ENCODE measurements at places on chromosomes 5 and 9. TPM values are rescaled to one million over a fixed set of nuclear protein-coding genes. Genes with fewer than 3 reads are reported as not detected.

The SOX30 gene
- total RNA-seq, result not detected

The TOPORS gene
- 39.4 TPM for total RNA-seq

The ITGA1 gene
- total RNA-seq, result 12.5 TPM

The FLT4 gene
- 2.5 TPM for total RNA-seq

The PFN3 gene
- total RNA-seq, result not detected

The REEP2 gene
- 123 TPM for total RNA-seq

The PCDHGB4 gene
- 14.8 TPM for total RNA-seq

The HBEGF gene
- total RNA-seq, result 18.2 TPM

The HSD17B4 gene
- 209 TPM for total RNA-seq

The CAPSL gene
- total RNA-seq, result 6.5 TPM

The RFX3 gene
- 66.4 TPM for total RNA-seq

The SPATA31E1 gene
- total RNA-seq, result not detected

The ZNF367 gene
- total RNA-seq, result 6.2 TPM

The INSL6 gene
- not detected for total RNA-seq

The FGF10 gene
- 8.3 TPM for total RNA-seq

The MAMDC2 gene
- 2.5 TPM for total RNA-seq

The CCIN gene
- 0.23 TPM for total RNA-seq

The MYOZ3 gene
- total RNA-seq, result 6.7 TPM

The ZNG1A gene
- 47.7 TPM for total RNA-seq

The ZBED3 gene
- total RNA-seq, result 4.4 TPM

The NMUR2 gene
- not detected for total RNA-seq

The DOCK8 gene
- 4.2 TPM for total RNA-seq

The BTNL3 gene
- not detected for total RNA-seq

The LCN15 gene
- total RNA-seq, result not detected

The AGXT2 gene
- 0.23 TPM for total RNA-seq

The PCDHGC3 gene
- total RNA-seq, result 69.0 TPM

The ANGPTL2 gene
- 4.2 TPM for total RNA-seq

The TEK gene
- total RNA-seq, result 10.6 TPM

The CCDC180 gene
- total RNA-seq, result 16.1 TPM

The PALM2AKAP2 gene
- total RNA-seq, result 16.8 TPM

The CMYA5 gene
- total RNA-seq, result 1.8 TPM

The HRCT1 gene
- total RNA-seq, result not detected

The CARTPT gene
- total RNA-seq, result 2.3 TPM

The TUSC1 gene
- 11.5 TPM for total RNA-seq

The IDNK gene
- 6.2 TPM for total RNA-seq

The ANXA2R gene
- 1.6 TPM for total RNA-seq

The ANKRD34B gene
- 3.0 TPM for total RNA-seq

Data from diencephalon (tissue), 1 donor.